ENCODE measurements at places on chromosomes 7 and 10.

GRCh38 chr10:6788731-6789130 lies 208.7 kb upstream of the PRKCQ start:
- no peak for DNase-seq

- no peak for DNase-seq
These were observed 33.3 kb upstream of the TM9SF3 start for GRCh38 chr10:96619796-96620773.

DNA sequence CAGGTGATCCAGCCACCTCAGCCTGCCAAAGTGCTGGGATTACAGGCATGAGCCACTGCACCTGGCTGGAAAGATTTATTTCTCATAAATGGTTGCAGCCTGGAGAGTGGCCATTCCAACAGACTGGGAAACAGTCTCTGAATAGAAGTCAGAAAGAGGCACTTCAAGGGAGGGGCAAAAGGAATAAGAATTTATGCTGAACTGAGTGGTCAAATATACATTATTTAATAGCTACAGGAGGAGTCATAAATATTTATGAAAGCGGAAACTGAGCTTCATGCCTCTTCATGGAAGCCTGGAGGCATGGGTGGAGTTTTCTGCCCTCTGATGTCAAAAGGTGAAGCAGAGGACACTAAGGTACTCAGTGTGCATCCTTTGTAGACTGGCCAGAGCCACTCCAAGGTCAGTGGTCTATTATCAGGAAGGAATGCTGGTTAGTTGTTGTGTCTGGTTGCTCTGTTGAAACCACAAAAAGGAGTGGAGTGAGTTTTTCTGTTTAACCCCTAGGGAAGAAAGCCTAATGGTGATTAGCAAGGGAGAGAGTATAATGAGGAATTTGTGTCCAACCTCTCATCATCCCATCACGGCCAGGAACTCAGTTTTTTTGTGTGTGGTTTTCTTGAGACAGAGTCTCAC lies 9.3 kb upstream of the NRBF2 start:
- DNase-seq = no peak

DNA sequence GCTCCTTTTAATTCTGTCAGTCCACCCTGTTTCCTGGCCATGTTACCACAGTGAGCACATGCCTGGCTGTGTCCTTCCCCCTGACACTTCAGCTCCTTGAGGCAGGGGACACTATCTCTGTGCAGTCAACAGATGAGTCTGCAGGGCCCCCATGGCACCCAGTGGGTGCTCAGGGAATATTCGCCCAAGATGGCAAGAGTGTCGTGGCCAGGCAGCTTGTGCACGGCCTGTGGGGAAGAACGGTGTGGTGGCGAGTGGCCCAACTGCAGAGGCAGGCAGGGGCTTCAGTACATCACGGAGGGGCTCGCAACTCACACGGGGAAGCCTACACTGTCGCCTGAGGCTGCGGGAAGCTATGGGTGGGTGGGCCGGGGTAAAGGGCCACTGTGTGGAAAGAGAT lies 91.1 kb downstream of the TRRAP start:
- no peak for DNase-seq

GRCh38 chr7:76165973-76166403 lies 35.7 kb upstream of the SRRM3 start:
- DNase-seq = no peak

GRCh38 chr10:5559642-5560141 lies 34.9 kb downstream of the CALML3 start:
- DNase-seq = no peak

GRCh38 chr10:122362621-122363020 lies 11.9 kb upstream of the PLEKHA1 start:
- DNase-seq = no peak

DNA sequence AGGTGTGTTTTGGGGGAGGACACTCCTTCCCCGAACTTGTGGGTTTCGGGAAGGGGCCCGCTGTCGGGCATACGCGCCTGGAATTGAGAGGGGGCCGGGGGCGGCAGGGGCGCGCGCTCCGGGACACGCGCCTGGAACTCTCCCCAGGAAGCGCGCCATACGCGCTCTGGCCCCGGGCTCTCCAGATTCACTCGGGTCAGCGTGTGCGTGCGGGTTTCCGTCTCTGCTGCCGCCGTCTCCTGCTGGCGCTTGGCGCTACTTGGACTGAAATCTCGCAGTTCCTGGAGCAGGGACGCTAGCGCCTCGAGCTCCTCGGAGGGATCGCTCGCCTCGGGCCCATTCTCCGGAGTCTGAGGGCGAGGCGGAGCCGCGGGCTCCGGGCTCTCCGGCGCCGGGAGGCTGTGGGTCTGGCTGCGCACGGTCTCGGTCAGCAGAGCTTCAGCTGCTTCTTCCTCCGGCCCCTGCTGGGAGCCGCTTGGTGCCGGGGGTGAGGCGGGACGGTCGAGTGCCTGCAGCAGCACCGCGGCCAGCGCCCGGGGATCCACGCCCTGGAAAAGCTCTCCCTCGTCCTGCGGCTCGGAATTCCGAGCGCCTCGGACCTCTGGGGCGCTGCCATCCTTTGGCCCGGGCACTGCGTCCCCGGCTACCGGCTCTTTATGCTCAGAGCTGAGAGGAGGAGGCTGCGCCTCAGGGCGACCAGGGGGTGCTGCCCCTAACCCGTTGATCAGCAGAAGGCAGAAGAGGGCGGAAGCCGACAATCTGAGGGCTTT lies 1.1 kb downstream of the VGF start:
- no peak for DNase-seq

DNA sequence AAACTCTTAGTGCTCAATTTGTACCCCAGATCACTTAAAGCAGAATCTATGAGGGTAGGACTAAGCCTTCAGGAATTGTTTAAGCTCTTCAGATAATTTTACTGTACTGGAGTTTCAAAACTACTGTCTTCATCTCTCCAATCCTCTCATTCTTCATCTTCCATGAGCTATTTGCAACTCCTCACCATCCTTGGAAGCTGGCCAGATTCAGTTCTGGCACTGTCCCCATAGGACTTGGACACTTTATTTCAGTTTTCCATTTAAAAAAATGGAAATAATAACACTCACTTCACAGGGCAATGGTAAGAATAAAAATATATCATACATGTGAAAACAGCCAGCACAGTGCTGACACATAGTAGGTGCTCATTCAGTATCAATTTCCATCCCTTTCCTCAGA lies 74.6 kb downstream of the PPP1R17 start:
- DNase-seq = no peak

GRCh38 chr10:86970162-86970981 lies 2.1 kb downstream of the ADIRF start:
- no peak for DNase-seq

DNA sequence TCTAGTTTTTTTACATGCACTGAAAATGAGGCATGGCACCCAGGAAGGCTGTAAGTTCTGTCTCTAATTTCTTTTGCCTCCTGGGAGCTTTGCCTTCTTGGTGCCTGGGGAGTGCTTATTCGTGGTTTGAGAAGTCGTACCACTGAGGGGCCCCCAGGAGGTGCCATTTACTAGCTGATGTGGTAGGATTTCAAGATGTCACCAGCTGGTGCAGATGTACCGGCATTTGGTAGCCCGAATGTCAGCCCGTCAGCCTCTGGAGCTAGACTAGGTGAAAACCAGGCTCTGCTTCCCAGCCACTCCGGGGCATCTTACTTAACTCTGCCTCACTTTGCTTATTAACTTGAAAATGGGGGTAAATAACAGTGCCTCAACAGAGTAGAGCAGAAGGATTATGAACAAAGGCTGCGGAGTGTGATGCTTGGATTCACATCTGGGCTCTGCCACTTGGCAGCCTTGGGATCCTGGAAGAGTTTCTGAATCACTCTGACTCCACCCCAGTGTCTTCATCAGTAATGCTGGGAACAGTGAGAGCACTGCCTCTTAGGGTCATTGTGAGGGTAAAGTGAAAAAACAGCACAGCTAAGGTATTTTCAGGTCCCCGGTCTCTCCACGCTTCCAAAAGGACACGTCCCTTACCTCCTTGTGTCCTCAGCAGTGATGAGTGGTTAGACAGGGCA lies 31.4 kb upstream of the BTBD16 start:
- DNase-seq = no peak

DNA sequence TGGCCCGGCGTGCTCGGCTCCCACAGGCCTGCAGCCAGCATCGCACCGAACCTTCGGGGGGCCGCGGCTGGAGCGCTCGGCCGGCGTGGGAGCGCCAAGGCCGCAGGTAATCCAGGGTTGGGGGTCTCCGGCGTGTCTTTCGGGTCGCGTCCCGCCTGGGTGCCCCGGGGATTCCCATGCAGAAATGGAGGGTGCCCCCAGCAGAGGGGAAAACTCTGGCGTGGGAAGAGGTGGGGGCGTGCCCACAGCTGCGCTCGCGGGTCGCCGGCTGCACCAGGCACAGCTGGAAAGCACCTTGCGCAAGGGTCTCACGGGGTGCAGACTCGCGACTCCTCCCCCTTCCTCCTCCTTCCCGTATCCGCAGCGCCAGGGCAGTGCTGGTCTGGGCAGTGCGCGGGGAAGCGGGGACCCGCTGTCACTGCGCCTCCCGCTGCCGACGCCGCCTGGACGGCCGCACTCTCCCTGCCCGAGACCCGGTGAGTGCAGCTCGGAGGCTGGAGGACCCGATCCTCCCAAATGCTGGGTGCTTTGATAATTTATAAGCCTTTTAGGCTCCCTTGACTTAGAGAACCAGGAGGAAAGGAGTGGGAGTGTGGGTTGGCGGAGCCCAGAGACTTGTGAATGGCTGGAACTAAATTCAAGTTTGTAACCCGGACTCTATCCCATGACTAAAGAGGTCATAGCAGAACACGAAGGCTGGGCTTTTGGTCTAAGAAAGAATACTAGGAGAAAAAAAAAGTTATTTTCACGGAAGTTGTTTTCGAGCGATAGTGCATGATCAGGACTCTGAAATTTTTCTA lies 489 bp downstream of the MAP3K8 start:
- no peak for DNase-seq

DNA sequence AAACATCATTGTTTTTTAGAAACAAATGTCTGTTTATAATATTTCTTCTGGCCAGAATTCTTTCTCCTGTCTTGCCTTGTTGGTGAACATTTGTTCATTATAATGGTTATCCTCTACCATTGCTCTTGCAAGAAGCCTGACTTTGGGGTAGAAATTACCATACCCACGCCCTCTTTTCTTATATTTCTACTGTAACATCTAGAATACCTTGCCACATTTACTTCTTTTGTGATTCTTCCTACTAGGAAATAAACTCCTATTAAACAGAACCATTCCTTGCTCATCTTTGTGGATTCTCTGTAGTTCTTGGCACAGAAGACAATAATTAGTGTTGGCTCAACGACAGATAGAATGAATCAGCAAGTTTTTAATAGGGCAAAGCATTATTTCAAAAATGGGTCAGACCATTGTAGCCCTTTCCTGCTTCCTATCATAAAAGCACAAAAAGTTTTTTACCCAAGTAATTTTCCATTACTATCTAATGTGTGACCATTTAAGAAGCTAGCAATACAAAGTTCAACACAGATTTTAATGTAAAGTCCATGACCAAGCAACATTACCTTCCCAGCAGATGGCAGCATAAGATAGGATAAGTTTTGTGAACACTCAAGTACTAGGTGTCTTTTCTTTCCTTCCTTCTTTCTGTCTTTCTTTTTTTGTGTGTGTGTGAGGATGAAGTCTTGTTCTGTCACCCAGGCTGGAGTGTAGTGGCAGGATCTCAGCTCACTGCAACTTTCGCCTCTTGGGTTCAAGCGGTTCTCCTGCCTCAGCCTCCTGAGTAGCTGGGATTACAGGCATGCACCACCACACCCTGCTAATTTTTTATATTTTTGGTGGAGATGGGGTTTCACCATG lies 270.4 kb downstream of the HGF start:
- DNase-seq = peak; percentile 44

GRCh38 chr7:7569615-7570014 lies 2.9 kb downstream of the MIOS start:
- no peak for DNase-seq

GRCh38 chr7:118974836-118975235 lies 750.3 kb downstream of the ANKRD7 start:
- no peak for DNase-seq

GRCh38 chr7:115299397-115300037 lies 377.6 kb downstream of the MDFIC start:
- no peak for DNase-seq

- DNase-seq = no peak
These were observed at the start of gene GPER1 for GRCh38 chr7:1087952-1088920. Gene GPER1 (plus strand): TSS chr7:1088113. CDS start chr7:1091729, 3,616 bp downstream.

DNA sequence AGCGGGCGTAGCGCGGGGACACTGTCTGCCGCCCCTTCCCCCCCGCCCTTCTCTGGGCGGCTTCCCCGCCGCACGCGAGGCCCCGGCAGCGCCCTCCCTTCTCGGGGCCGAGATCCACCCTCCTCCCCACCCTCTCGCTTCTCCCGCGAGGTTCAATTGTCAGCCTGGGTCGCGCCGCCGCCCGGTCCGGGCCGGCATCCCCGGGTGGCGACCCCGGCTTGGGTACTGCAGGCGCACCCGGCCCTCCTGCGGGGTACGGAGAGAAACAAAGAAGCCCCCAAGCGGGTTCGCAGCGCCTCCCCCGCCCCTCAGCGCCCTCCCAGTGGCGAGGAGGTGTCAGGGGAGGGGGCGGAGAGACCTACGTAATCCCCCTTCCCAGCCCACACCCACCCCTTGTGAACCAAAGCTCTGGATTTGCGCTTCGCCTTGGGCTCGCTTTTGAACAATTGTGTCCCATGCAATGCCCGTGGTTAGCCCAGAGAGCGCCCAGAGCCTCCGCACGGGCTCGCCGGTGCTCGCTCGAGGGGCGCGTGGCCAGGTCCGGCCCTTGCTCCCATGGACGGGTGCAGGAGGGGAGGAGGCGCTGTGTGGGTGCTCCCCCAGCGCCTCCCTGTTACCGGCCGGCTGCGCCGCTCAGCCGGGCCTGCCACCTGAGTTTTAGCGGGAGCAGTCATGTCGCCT lies 634 bp downstream of the HECW1 start:
- no peak for DNase-seq

DNA sequence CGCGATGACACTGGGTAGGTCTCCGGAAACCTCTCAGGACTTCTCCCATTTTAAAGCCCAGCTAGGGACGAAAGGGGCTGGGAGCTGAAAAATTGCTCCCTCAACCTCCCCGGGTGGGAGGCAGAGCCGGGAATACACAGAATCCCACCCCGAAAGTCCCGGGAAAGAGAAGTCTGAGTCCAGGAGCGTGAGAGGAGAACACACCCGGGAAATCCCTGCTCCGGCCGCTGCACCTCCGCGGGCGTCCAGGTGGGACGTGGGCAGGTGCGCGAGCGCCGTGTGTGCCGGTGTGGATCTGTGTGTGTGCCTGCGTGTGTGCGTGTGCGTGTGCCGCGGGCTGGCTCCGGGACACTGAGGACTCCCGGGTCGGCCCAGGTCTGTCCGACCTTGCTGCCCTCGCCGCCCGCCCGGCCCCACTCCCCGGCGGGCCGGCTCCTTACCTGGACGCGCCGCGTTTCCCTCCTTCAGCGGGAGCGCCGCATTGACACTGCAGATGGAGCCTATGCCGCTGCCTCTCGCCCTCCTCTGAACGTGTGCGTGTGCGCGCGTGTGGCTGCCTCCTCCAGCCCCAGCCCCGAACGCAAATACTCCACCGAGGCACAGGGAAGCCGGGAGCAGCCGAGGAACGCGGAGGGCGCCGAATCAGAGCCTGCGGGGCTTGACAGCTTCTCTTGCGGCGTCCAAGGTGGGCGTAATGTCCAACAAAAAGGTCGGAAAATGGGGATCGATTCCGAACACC lies at the start of gene PLXNA4:
PLXNA4 (minus strand) TSS at position 489 of the 739 bp plus-strand sequence. CDS start 67,777 bp downstream, outside the sequence.
- DNase-seq = no peak

GRCh38 chr10:91251430-91252056 lies 31.1 kb downstream of the PCGF5 start:
- peak; percentile 16 for DNase-seq

All from NCI-H1436 treated with DMSO at 0.1 percent for 48 hours (cell line).